CD4-positive, alpha-beta T cell treated with Interleukin-6 at 100 ng/mL for 8 hours (primary cell): ENCODE measurements at places on chromosomes 4 and X.

DNA sequence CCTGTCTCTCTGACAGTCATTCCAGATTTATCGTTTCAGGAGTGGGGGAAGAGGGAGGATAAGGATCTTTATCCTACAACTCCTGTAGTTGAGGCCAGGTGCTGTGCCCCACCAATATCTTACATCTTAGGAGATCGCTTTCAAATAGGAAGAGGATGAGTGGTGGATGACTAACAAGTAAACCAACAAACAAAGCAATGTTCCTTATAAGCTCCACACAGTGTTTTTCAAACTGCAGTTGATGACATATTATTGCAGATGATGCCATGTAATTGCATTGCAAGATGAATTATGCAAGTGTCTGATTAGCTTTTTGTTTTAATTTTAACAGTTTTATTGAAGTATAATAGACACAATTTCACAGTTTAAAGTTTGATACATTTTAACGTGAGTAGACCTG lies 35.8 kb upstream of the TMEM164 start:
- no peak for DNase-seq

DNA sequence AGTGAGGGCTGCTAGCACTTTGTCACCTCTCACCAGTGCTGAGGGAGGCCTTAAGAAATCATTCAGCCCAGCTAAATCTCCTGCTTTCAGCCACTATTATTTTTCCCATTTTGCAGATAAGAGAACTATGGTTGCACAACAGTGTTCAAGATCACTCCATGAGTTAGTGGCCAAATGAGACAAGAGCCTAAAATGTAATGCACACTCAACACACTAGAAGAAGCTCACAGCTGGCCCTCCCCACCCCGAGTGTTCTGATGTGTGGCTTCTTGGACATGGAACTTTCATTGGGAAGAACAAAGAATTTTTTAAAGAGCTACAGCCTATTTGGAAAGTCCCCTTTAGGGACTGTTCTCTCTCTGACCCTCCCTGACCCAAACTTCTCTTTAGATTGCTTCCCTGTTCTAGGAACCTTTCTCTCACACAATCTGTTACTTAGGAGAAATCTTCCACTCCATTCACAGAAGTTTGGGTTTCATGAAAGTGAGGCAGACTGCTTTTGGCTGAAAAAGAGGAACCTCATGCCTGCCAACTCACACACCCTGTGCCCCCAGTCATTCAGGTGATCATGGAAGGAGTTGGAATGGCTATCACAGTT lies 44.0 kb upstream of the CT47C1 start:
- no peak for DNase-seq

- DNase-seq = no peak
These were observed 72.1 kb downstream of the HTRA3 start for GRCh38 chr4:8341691-8342090.

DNA sequence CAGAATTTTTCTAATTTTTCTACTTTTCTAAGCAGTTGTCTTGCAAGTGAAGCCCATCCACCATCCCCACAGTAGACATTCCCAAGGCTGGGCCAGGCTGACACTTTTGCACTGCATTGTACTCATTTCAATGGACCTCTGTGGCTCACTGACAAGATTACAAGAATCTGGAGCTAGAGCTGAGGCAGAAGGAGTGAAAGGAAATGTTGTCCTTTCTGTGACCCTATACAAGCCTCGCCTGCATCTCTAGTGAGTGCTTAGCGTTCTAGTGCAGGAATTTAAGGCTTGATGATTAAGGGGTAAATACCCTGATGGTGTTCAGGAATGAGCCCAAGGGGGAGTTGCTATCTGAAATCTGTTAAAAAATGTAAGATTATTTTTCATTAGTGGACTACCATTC lies 6.3 kb downstream of the MAGED1 start:
- no peak for DNase-seq
